Right cardiac atrium (tissue), 5 donors: ENCODE measurements at places on chromosomes 12 and 14. TPM values are rescaled to one million over a fixed set of nuclear protein-coding genes. Genes with fewer than 3 reads are reported as not detected.

GRCh38 chr12:53983950-53984572 is 885 bp upstream of the HOXC10 start:
- no peak for DNase-seq

DNA sequence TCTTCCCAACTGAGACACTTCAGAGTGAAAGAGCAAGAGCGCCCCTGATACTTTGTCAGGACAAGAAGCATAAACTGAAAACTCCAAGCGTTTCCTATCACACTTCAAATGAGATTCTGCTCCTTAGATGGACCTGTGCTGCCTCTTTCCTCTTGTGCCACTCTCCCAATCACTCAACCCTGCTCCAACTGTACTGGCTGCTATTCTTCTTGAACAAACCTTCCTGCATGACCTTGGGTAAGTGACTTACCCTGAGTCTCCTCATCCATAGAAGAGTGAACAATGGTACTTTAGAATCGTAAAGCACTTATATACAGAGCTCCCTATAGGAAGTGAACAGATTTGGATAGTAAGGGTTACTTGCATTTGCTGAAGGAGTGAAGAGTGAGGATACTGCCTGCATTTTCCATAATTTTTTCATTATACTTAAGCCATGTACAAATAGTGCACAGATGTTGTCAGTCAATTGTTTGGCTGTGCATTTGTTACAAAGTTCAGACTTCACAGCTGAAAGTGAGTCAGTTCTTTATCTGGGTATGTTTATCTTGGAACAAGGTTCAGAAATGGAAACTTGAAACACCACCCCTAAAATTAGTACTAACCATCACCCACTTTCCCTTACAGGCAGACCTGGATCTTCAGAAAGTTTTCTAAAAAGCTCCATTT is 10.8 kb downstream of the MTERF2 start:
- DNase-seq: no peak

DNA sequence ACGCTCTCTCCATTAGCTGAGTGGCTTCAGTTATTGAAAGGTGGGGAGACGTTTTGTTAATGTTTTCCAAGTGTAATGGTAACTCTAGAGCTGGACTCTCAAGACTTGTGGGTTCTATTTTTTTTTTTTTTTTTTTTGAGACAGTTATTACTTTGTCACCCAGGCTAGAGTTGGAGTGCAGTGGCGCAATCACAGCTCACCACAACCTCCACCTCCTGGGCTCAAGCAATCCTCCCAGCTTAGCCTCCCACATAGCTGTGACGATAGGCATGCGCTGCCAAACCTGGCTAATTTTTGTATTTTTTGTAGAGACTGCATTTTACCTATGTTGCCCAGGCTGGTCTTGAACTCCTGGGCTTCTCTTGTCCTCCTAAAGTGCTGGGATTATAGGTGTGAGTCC is 26.2 kb downstream of the ATF1 start:
- no peak for DNase-seq

DNA sequence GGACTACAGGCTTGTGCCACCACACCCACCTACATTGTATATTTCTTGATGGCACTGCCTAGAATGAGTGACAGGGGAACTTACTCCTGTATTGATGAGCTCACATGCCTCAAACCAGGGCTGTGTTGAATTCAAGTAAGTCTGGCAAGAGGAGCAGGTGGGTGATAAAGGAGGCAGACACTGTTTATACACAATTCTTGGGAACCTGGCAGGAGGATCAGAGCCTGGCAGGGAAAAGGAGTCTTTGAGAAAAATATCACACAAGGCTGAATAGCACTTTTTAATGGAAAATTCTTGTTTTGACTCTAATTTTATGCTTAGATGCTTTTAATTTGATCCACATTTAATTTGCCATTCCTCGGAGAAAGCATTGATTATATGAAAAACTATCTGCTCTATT is 293.1 kb upstream of the NPAS3 start:
- DNase-seq: no peak

- no peak for DNase-seq
Measured at GRCh38 chr14:21680072-21680471, 6.5 kb upstream of the OR4E1 start.

DNA sequence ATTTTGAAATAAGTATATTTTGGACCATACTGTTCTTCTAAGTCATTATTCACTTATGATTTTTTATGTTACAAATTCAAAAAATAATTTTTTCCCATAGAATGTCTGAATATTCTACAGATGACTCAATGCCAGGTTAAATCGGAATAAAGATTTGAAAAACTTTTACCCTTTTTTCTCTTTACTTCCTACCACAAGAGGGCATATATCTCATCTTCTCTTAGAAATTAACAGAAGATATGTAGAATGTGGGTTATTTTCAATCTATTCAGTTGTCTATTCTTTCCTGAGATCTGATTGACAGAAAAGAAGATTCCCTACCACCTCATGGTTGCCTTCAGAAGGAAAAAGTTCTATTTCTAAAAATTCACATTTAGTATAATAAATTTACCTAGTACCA is 53.0 kb upstream of the KITLG start:
- no peak for DNase-seq

DNA sequence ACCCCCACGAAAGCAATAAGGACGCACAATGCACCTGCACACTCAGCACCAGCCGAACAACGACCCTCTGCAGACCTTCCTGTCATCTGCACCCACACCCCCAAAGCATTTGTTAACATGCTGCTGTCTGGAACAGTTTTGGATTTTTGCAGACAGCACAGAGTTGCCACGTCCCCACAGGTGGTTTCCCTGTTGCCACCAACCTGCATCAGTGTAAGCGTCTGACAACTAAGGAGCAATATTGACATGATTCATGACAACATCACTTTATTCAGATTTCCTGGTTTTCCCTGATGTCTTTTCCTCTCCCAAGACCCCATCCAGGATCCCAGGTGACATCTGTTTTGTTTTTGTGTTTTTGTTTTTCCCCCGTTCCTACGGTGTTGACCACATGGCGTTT is 150.7 kb upstream of the C14orf180 start:
- no peak for DNase-seq

DNA sequence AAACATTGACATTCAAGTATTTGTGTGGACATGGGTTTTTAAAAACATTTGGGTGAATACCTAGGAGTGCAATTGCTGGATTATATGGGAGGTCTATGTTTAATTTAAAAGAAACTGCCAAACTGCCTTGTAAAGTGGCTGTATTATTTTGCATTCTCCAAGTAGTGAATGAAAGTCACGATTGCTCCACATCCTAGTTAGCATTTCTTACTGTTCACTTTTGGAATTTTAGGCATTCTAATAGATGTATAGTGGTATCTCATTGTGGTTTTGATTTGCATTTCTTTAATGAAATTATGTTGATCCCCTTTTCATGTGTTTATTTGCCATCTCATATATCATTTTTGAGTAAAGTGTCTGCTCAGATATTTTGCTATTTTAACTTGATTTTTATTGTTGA is 159.5 kb downstream of the FOXG1 start:
- DNase-seq: no peak

DNA sequence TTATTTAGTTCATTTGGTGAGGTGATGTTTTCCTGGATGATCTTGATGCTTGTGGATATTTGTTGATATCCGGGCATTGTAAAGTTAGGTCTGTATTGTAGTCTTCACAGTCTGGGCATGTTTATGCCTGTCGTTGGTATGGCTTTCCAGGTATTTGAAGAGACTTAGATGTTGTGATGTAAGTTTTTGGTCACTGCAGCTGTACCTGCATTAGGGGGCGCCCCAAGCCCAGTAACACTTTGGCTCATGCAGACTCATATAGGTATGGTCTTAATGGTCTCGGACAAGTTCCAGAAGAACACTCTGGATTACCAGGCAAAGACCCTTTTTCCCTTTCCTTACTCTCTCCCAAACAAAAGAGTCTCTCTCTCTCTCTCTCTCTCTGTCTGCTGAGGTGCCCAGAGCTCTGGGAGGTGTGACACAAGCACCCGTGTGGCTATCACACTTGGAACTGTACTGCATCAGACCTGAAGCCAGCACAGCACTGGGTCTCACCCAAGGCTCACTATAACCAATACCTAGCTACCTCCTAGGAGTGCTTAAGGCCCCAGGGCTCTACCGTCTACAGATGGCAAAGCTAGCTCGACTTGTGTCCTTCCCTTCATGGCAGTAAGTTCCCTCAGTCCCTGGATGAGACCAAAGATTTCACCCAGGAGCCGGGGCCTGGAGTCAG is 425.8 kb upstream of the ATXN7L3B start:
- DNase-seq: peak; percentile 51

DNA sequence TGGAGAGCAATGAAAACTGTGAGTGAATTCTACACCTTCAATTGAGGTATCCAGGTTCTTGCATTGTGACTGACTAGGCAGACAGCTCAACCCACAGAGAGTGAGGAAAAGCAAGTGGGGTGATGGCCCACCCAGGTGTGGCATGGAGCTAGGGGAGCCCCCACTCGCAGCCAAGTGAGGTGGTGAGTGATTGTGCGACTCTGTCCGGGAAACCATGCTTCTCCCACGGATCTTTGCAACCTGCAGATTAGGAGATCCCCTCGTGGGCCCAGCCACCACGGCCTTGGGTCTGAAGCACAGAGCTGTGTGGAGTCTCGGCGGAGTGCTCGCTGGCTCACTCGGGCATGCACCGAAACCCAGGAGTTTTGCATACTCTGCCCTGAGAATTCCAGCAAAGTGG is 120.1 kb downstream of the ALG10 start:
- DNase-seq: no peak

GRCh38 chr12:72270246-72270645 is 1.9 kb upstream of the TRHDE start:
- no peak for DNase-seq

- DNase-seq: peak; percentile 53
Measured at GRCh38 chr12:103571286-103571685, 15.8 kb upstream of the STAB2 start.

DNA sequence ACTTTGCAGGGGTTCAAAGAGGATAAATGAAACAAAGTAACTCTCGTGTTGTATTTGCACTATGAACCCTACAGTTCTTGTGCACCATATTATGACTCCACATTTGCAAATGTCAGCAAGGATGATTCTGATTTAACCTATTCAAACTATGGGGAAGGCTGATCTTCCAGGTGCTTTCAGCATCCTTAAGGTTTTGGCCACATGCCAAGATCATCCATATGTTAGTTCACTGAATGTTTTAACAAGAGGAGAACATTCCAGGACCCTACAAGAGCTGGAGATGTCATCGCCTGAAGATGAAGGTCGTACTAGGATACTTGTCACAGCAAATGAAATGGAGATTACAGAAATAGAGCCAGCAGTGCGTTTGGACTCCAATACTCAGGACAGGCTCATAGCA is 114.2 kb downstream of the DHRS2 start:
- DNase-seq: no peak

TEX22 gene
- polyA plus RNA-seq: 0.05 TPM

RIPK3 gene
- 3.8 TPM for polyA plus RNA-seq

GPR162 gene
- 6.8 TPM for polyA plus RNA-seq

TARBP2 gene
- 12.8 TPM for polyA plus RNA-seq

CDK4 gene
- polyA plus RNA-seq: 29.7 TPM

CMKLR1 gene
- polyA plus RNA-seq: 1.6 TPM

NPAS3 gene
- polyA plus RNA-seq: 0.48 TPM

TMEM119 gene
- polyA plus RNA-seq: 3.2 TPM

SLC6A15 gene
- polyA plus RNA-seq: 0.02 TPM
